ENCODE measurements at places on chromosomes 2 and 18.

- DNase-seq: no peak
Observed at GRCh38 chr18:62781893-62782292, 66.6 kb downstream of the PHLPP1 start.

GRCh38 chr2:163182764-163183354 is 344.3 kb upstream of the KCNH7 start:
- DNase-seq: no peak

GRCh38 chr2:9741110-9741509 is 102.2 kb upstream of the TAF1B start:
- DNase-seq: no peak

DNA sequence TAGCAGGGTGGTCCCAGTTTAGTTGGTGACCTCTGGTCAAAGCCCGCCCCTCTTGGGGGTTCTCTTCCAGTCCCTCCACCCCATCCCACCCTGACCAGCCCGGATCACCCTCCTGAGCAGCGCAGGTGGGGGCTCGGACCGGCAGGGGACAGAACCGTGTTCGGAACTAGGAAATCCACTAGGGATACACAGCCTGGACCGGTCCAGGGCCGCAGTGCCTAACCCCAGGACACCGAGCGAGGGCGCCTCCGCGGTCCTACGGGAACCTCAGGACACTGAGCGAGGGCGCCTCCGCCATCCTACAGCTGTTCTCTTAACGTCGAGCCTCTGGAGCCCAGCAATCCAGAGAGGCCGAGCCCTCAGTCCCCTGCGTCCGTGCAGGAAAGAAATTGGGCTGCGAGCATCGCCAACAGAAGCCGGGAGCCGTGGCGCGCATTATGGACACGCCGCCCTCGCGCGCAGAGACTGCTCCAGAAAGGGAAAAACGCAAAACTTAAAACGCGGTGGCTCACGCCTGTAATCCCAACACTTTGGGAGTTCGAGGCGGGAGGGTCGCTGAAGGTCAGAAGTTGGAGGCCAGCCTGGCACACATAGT is 8.5 kb downstream of the RAX start:
- DNase-seq: no peak

GRCh38 chr2:119749477-119750012 is 10.2 kb upstream of the PTPN4 start:
- DNase-seq: no peak

DNA sequence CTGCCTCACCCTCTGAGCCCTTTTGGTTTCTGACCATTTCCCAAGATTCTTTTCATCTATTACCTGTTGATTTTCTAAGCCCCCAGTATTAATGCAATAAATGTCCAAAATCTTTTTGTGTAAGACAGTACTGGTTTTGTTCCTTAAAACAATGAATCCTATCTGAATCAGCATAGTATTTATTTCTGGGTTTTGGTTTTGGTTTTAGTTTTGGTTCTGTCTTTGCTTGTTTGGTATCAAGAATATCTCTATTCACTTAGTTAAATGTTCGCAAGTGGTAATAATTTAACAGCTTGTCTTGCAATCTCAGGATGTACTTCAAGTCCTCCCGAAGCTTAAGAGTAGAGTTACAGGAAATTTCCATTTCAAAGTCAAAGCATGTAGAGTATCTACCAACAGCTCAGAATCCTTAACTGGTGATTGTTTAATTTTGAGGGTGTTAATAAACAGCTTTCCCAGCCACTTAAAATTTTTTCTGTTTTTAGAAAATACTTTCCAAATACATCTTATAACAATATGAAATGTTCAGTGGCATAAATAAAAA is 67.7 kb upstream of the NEDD4L start:
- DNase-seq: no peak

DNA sequence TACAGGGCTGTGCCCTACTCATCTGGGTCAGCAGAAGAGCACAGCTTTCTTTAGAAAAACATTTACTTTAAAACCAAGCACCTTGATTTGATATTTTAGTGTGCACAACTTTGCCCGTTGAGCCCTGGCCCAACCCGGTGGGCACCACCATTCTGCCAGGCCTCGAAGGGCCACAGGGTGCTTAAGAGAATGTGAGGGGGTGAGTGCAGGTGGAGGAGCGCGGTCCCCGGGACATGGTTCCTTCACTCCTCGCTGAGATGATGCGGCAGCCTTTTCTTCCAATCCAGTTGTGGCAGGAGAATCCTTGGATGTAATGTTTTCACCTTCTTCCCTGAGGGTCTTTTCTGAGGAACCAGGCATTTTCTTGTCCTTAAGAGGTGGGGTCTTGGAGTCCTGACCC is 119.0 kb downstream of the RPIA start:
- DNase-seq: no peak

GRCh38 chr2:234913208-234913626 is 38.6 kb upstream of the SH3BP4 start:
- no peak for DNase-seq

DNA sequence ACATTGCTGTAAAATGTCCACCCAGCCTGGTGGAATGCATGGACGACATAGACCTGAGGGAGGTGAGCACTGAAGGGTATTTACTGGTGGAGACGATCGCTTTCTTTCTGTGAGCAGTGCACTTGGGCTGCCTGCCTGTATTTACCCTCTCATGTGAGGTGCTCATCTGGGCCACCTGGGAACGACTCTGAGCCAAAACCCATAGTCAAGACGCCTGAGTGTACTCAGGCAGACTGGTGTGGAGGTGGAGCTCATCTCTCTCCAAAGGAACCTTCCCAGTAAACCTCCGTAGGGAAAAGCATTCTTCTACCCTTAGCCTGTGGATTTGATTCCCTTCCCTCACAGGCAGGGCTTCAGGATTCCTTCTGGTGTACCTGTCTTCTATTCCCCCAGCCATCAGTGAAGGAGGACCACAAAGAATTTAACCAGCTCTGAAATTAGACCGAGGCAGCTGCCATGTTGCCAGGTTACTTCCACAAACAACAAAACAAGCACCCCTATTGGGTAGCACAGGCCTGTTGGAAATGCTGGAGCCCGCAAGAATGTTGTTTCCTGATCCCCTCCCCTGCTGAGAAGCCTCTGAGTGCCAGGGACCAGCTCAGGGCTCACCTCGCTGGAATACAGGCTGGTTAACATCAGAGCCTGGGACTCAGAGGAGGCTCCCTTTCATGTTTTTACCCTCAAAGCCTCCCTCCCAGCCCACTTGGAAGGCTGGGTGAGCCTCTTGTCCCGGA is 47.5 kb upstream of the TXNDC2 start:
- DNase-seq: no peak

DNA sequence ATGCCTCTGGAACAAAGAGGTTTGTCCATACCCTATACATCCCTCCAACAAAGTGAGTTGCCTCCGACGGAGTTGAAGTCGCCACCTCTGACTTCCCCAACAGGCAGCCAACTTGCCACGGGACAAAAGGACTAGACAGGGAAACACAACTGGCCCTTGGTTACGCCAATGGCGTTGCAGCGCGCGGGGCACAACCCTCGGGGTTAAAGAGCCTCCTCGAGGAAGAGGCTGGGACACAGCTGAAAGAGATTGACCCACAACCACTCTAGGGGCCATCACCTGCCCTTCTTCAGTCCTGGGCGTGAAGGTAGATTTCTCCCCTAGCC is 545 bp downstream of the GTF3C2 start:
- DNase-seq: no peak

- DNase-seq: no peak
Observed at GRCh38 chr2:8400196-8400595, 281.7 kb upstream of the ID2 start.

DNA sequence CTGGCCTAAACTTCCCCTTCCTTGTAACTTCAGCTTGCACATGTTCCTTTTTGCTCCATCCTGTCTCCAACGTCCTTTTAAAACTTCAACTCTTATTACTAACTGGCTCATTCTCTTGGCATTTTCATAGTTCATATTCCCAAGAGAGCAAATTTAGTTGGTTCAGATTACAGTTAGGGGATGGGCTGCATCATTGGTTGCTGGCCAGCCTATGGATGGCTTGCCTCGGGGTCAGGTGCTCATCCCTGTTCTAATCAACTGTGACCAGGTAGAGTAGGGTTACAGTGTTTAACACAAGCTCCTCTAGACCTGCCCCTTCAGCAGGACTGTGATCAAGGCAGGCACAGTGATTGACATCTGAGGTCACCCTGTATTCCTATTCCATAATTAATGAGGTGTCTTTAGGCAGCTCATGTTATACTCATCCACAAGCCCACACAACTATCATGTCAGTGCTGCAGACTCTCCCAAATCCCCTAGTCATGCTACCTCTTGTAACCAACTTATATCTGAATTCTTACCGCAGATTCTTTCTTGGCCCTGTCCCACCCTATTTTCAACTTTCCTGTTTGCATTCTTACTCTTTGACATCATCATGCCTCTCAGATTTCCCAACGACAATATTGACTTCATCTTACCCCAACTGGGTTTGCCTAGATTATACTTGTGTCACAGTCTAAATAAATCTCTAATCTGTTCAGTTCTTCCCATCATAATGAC is 293.3 kb downstream of the MTX2 start:
- no peak for DNase-seq

GRCh38 chr2:129813404-129813803 is 166.1 kb upstream of the RAB6C start:
- no peak for DNase-seq

DNA sequence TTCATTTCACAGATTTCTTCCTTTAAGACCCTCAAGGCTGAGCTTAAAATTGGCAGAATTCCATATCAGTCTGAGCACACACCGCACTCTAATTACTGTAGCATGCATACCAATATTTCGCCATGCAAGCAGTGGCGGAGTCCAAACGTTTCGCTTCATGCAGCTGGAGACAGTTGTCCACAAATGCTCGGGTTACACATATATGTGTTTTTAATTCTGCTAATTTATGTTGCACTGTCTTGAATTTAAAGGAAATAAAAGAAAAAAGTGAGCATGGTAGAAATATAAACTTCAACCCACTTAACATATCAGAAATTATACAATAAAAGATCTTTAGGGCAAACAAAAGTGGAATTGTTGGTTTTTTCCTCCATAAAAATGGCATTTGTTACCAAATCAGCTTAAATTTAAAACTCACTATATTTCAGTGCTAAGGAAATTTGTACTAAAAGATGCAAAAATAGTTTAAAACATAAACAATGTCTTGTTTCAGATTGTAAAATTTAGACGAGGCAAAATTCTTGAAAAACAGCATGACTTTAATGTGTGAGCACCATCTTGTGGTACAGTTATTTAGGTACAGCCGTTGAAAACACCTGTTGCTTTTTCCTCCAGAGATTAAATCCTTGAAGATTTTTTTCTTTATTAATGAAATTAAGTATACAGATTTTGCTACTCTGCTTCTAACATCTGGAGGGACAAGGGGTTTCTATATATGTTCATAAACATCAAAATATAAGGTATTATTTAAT is 24.1 kb upstream of the KANSL1L start:
- no peak for DNase-seq

GRCh38 chr2:12006850-12007249 is 260.4 kb downstream of the LPIN1 start:
- no peak for DNase-seq

GRCh38 chr2:84388921-84389490 is 70.1 kb downstream of the SUCLG1 start:
- no peak for DNase-seq

DNA sequence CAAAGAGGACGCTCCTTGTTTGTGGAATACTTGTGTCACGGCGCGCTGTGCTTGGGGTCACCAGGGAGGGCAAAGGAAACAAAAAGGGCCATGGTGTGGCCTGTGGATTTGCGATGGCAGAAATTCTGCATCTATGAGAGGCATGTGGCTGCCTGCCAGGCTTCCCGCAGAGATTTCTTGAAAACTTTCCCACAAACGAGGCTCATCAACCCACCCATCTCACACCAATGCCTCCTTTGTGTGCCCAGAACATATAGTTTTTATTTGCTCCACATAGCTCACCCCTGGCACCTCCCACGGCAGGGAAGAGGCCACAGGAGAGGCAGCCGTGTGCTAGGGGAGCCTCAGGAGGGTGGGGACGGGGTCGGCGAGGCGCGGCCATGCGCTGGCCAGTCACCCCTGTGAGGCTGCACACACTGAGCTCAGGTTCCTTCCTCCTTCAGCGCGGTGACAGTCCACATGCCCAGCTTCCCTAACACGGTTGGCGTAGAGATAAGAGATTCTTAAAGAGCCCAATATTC is 100.3 kb downstream of the MBP start:
- no peak for DNase-seq

- DNase-seq: no peak
Observed at GRCh38 chr2:218275371-218276072, 5.2 kb downstream of the PNKD start.

DNA sequence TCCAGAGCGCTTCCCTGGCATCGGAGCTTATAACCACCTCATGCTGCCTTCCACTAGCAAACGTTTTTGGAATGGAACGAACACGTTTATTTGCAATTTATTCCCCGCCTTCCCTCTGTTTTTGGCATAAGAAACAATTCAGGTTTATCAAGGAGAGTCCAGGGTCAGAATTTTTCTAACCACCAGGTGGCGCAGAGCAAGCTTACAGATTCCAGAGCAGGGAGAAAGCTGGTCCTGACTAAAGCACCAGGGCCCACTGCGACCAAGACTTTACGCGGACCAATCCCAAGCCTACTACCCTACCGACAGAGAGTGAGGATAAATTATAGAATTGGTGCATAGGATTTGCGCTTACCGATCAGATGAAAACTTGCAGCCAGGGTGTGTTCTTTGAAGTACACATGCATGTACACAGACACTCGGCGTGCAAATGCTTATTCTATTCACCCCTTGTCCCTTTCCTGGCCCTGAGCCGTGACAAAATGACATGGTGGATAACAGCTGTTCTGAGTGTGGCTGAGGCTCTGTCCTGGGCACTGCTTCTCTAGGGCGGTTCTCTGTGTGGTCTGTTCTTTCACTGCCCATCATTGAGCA is 34.7 kb downstream of the NAPG start:
- peak; percentile 31 for DNase-seq

DNA sequence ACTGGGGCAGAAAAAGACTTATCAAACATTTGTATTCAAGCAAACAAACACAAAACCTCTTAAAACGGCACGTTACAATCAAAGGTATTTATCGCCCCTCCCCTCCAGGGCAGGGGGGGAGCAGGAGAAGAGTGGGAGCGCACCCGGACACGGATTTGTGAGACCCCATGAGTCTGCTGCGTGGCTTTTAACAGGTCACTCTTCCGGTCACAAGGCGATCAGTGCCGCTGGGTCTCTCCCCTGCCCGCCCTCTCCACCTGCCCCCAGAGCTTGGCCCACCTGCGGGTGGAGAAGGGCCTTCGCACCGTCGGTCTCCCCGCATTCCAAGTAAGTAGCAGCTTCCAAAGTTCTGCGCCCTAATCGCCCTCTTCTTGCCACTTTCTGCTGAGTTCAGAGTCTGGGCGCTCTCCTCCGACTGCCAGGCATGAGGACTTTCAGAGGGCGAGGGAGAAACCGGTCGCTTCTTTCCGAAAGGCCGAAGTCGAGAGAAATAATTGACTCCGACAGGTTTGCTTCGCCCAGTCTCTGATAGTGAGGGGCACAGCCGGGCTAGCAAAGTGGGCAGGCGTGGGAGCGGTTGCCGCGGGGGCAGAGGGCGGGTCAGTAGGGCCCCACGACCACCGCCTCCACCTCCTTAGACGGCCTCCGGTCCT is 800 bp downstream of the RPRM start:
- no peak for DNase-seq

GRCh38 chr18:9096685-9097084 is 5.8 kb upstream of the NDUFV2 start:
- DNase-seq: no peak
